ENCODE measurements at places on chromosomes 11 and 22.

DNA sequence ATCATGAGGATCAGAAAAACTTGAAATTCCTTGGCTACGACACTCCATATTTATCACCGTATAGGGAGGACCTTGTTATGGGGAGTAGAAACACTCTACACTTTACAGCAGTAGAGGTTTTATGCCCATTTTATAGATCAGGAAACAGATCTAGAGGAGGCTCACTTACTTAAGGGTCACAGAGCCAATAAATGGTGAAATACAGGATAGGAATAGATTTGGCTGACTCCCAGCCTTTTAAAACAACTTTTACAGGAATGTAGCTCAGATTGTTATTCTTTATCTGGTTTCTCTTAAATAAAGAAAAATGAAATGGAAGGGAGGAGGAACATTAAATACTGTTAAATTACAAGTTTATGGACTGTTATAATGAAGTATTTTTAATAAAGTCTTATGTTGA lies 14.8 kb downstream of the FBXO7 start:
- no peak for DNase-seq

- DNase-seq, result no peak
Observed at GRCh38 chr22:32317524-32317923, 40.1 kb upstream of the RFPL3 start.

- DNase-seq, result no peak
Observed at GRCh38 chr11:70763606-70764005, 365.3 kb downstream of the CTTN start.

- no peak for DNase-seq
Observed at GRCh38 chr11:101583251-101584128, at the start of gene TRPC6. Gene TRPC6, minus strand, starts transcription at chr11:101584007. Its CDS starts 504 bp downstream, at chr11:101583503.

DNA sequence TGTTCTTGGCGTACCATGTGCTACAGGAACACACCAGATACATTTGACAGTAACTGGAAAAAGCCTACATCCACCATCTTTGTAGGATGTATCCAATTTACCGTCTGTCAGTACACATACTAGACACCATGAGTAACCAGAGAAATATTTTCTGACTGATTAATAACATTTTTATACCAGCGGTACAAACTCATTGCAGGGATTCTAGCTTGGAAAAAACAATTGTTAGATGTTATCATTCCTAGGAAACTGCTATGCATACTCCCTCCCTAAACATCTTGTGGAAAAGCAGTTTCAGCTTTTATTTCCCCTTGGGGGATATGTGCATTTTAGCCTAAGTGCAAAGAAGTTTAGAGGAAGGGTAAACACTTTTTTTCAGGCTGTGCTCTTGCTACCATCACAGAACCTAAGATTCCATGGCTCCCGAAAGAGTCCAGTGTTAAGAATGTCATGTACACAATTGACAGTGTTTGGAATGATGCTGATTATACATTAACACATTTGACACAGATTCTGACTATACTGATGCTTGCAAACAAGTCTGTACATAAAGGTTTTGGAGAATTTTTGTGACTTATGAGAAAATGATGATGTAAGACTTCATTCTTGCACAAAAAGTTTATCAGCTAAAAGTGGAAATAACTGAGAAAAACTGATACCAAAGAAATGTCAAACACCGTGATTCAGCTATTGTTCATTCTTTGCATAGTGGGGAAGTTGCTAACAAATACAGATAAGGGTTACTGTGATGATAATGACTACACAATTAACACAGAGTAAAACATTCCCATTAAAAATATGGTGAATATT lies 23.7 kb downstream of the NCF4 start:
- no peak for DNase-seq

DNA sequence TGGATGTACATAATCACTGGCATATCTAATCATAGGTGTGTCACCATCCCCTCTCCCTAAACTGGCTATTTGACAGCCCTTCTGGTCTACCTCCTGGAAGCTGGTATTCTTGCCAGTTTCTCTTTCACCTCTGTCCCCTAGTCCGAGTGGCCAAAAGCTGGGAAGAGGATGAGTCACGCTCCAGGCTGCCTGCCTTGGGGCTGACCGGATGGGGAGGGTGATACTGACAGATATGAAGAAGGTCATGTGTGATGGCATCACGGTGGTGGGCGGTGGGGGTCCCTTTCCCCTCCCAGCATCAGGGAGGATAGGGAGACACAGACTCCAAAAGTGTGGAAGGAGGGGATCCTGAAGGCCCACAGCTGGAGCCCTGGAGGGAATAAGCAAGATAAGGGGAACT lies 4.8 kb downstream of the OAF start:
- no peak for DNase-seq

- no peak for DNase-seq
Observed at GRCh38 chr22:24512043-24512442, 16.9 kb downstream of the UPB1 start.

GRCh38 chr22:37633625-37634416 lies 5.6 kb upstream of the SH3BP1 start:
- DNase-seq, result peak; percentile 59

GRCh38 chr22:20153945-20154344 lies 3.1 kb upstream of the CCDC188 start:
- no peak for DNase-seq

GRCh38 chr22:48456449-48456848 lies 1371.2 kb downstream of the BRD1 start:
- no peak for DNase-seq

GRCh38 chr11:103384652-103385051 lies 275.4 kb downstream of the DYNC2H1 start:
- DNase-seq, result no peak

DNA sequence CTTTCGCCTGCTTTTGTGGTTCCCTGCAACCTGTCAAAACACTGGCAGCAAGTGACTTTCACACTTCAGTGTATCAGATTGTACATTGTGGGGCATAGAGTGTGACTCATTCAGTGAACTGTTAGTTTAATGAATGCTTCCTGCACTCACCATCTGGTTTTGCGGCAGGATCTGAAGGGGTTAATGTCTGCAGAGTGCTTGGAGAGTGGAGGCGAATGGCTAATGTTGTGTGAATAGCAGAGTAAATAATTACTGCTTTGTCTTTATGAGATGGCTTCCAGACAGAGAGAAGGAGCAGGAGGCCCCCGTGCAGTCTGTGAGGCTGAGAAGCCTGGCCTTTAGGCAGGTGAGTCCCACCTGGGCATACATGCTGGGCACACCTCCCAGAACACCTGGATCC lies 454.3 kb upstream of the KIRREL3 start:
- DNase-seq, result no peak

DNA sequence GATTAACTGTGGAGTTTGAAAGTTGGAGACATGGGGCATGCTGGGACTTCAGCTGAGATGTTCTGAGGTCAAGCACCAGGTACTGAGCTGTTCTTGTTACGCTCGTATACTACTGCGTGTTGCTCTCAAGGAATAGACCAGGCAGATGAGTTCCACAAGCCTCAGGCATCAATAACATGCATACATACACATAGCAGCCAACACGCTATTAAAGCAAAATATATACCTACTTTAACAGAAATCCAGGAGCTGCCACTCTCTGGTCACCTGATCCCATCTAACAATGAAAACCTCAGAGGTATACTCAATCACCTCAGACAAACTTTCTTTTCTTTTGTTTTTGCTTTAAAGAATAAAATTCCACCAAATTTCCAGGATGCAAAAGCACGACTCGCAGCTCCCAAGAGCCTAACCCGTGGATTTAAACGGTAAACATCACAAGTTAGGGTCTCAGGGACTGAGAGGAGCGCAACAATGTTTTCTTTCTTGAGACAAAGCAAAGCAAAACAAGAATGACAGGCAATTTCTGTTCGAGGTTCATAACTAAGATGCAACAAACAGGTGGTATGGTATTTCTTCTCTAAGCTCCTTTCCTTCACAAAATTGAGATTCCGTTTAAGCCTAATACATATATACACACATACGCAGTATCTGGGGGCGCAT lies 16.5 kb downstream of the BLID start:
- DNase-seq, result no peak

DNA sequence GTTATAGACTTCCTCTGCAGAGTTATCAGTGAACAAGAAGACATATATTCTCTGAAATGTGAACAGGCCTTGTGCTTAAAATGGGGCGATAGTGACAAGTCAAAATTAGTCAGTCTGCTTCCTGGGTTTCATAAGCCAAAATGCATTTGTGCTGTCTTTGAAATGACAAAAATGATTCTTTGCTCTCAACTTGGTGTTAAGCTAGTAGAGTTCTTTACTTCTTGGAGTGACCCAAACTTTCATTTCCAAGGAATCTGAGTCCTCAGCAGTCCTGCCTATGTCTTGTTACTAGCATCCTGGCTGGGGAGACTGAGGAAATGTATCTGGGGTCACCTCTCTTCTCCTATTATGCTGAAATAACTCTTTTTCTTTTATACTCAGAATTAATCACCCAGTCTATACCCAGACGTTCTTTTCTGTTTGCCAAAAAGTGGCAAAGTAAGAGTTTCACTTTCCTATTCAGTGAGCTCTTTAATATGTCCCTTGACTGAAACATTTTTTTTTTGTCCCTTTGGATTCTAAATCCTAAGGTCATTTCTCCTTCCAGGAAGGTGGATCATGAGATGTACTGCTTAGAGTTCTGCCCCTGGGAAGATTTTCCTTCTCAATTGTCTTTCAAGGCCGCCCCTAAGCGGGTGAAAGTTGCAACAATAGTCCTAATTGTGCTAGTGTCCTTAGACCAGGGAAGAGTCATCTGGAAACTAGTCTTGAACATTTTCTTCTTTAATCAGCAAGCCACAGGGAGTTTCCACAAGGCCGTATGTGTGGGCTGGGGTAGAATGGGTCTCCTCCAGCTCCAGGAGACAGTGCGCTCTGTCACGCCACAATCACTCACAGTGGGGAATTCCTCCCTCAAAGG lies 53.0 kb upstream of the RDX start:
- DNase-seq, result peak; percentile 76

- DNase-seq, result no peak
Observed at GRCh38 chr22:31235081-31235480, 23.0 kb downstream of the LIMK2 start.

DNA sequence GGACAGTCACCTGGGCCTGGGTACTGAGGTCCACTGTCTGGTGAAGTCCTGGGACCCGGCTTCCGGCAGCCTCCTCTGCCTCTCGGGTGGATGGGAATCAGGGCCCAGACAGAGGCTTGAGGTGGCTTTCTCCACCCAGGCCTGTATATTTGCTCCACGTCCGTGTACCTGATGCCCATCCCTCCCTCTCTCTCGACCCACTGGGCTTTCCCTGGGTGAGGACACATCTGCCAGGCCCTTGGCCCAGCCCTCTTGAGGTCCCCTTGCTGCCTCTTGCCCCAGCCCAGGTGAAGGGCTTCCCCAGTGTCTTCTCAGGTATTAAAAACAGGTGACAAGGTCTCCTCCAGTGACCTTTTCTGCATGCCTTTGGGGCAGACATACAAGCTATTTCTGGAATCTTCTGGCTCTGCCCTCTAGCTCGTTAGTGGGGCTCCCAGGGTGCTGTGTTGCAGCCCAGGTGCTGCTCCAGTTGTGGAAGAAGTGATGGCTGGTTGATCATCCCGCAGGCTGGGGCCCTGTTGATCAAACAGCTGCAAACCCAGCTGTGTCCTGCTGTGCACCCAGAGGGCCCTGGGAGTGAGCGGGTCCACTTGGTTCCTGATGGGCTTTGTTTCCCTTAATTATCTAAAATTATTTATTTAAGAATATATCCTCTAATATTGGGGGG lies 25.5 kb upstream of the ACR start:
- DNase-seq, result no peak

DNA sequence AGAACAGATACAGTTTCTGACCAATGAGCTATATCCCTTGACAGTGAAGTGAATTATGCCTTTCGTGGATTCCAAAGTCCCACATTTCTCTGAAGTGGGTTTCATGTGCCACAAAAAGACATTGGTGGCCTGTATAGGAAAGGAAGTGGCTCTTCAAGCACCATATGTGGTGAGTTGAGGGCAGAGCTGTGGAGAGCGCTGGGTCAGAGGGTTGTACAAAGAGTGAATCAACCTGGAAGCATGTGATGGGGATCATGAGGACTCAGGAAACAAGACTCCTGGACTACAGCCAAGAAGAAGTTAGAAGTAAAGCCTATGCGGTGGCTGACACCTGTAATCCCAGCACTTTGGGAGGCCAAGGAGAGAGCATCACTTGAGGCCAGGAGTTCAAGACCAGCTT lies 579 bp upstream of the SLC5A4 start:
- no peak for DNase-seq

DNA sequence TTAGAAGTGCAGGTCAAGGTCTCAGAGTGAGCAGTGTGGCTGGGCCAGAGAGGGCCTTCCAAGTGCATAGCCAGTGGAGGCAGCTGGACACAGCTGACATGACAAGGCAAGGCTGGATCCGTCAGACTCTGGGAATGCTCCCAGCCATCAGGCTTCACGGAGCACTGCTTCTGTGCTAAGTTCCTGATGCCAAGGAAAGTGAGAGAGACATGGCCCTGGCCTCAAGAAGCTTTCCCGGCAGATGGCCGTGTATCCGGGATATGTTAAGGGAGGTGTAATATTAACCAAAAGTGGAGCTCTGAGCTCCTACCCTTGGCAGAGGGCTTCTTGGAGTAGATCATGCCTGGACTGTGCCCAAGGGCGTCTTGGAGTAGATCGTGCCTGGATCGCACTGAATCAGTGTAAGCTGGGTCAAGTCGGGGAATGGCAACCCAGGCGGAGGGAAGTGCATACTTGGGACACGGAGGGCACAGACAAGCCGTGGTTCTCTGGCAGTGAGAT lies 7.4 kb upstream of the EFCAB6 start:
- no peak for DNase-seq

DNA sequence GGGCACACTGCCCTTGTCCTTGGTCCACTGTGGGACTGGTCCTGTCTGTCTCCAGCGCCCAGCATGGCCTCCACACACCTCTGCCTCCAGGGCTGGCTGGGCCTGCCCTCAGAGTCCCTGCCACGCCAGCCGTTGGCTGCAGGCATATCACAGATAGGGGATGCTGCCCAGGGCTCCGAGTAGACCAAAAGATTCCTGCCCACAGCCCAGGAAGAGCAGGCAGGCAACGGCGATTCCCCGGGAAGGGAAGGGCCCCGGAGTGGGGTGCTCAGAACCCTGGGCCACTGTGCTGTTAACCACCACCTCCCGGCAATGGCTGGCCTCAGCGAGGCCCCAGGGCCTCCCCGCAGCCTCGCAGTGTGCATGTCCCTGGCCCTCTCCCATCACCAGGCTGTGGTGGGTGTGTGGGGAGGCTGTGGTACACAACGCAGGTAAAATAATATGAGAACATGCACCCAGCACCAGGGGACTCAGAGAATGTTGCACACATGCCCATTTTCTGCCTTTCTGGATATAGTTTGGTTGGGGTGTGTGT lies 2.2 kb downstream of the IFITM5 start:
- DNase-seq, result no peak
